ENCODE measurements at places on chromosomes 2 and 18.

DNA sequence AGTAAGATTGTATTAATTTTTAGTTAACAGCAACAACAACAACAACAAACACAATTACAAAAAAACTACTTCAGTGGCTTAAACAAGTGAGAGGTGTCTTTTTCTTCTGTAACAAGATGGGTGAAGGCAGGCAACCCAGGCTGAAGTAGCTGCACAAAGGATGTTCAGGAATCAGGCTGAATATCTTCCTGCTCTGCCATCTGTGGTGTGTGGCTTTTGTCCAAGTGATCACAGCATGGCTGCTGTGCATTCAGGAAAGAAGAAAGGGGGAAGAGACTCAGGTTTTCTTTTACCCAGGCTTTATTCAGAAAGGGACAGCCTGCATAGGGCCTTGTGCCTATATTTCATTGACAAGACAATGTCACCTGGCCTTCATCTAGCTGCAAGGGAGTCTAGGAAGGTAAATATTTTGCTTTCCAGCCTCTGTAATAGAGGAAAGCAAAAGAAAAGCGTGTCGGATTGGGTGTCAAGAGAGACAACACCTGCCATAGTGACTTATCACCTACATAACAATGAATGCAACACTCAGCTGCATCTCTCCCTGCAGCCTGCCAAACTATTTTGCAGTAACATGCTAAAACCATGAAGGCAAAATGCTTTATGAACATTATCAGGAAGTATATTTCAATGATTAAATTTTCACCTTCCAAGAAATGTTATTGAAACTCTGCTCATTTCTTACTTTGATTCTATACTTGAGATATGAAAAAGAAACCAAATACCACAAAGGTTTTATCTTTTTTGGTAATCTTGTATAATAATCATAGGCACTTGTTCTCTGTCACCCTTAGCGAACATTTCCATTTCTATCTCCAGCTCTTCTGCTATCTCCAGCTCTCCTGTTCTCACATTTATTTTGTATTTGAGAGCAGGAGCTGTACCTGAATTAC is 14.6 kb downstream of the G6PC2 start:
- no peak for DNase-seq

DNA sequence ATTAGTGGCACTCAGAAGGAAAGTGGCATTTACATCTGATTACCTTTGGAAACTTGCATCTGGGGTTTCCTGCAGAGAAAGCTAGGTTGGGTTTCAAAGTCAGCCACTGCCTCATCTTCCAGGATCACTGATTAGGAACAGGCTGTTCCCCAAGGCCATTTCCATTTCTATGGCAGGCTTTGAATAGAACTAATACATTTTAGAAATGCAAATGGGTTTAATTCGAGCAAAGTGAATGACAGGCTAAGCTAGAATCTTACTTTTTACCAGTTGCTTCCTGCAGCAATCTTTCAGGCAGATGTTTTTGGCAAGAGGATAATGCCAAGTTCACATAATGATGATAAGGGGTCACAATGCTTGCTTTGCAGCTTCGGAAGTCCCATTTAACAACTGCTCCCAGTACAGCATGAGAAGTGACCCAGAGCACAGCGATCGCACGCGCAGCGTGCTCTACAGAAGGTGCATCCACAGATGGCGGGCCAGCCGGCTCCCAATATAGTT is 336.7 kb downstream of the LPIN1 start:
- no peak for DNase-seq

- DNase-seq, result no peak
Measured at GRCh38 chr2:1814061-1814460, 69.7 kb upstream of the PXDN start.

DNA sequence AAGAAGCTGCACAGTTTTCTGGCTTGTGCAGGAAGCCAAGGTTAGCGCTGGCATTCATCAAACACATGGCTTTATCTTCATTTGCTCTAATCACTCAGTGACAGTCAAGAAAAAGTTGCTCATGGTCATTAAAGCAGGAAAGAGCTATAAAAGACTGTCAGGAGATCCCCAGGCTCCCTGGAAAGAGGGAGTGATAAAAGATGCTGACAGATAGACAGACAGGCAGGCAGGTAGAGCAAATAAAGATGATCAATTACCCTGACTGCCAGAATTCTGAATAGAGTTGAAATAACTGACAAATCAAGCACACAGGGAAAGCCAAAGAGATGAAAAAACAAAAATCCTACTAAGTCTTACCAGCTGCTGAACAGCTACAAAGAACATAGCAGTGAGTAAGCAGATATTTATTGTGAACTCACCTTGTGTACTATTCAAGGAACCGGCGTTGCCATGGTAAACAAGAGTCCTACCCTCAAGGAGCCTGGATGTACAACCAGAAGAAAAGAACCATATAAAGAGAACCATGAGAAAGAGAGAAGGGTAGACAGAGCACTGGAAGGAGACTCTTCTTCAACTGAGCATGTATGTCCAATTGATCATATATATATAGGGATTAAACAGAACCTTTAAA is 68.0 kb downstream of the RNF152 start:
- DNase-seq, result peak; percentile 11

DNA sequence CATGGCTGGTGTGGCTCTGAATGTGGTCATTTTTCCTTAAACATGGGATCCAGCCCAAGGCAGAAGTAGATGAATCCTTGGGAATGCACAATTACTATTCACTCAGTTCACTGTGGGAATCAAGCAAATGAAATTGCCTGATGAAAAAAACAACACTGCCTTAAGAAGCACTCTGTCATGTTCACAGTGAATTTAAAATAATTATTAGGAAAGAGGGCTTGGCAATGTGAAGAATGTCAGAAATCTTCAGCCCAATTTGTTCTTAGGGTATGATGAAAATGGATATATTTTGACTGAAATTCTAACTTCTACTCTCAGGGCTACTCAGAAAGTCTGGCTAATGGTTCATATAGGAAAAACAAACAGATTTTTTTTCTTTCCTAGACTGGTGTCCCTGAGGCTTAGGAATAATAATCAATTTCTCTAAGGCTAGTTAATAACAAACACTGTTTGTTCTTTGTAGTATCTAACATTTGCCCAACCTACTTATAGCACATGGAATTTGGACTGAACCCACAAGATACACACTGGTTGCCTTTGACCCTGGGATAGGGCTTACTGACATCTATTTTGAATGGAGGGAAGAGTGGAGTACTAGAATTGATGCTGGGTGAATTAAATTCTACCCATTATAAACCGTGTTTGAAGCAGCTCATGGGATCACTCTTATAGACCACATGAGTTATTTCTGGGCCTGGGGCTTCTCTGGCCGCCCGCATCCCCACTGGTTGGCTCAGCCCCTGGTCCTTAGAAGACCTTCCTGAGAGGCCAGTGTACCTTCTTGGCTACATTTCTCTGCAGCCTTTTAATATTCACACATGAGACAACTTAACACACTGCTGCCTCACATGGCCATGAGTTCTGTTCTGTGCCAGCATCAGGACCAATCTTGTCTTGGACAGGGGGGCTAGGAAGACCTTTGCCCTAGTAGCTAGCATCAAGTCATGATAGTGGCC is 8.3 kb upstream of the MRPL33 start:
- DNase-seq, result no peak

- peak; percentile 13 for DNase-seq
Measured at GRCh38 chr2:142175813-142176338, 45.1 kb upstream of the LRP1B start.

GRCh38 chr2:181862583-181863281 is 28.8 kb upstream of the ITPRID2 start:
- no peak for DNase-seq

- DNase-seq, result peak; percentile 25
Measured at GRCh38 chr2:158600155-158600802, 143.5 kb downstream of the PKP4 start.

DNA sequence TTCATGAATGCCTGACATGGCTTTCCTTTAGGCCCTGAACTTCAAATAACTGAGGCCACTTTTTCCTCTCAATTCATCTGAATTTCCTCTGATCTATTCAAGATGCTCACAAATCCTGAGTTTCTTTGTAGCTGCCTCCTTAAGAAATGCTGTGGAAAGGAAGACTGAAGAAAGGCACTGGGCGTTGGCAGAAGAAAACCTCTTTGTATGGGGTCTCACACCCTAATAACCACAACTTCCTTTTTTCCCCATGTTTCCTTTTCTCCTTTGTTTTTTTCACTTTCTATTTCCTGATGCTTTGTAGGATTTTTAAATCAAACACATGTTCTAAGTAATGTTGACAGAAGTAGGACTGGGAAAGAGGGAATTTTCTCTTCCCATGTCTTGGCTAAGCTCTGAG is 447.4 kb downstream of the CMPK2 start:
- DNase-seq, result no peak

DNA sequence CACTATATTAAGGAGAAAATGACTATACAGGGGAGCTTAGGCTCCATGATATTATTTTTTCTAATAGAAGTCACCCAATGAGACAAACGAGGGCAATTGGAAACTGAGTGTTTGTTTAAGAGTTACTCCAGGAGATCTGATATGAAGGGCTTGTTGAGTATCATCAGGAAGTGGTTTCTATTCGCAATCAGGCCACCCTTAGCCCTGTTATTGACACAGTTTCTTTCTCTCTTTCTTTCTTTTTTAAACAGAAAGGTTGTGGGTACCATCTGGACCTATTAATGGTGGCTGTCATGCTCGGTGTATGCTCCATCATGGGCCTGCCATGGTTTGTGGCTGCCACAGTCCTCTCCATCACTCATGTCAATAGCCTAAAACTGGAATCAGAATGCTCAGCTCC is 117.3 kb downstream of the DPP4 start:
- no peak for DNase-seq

DNA sequence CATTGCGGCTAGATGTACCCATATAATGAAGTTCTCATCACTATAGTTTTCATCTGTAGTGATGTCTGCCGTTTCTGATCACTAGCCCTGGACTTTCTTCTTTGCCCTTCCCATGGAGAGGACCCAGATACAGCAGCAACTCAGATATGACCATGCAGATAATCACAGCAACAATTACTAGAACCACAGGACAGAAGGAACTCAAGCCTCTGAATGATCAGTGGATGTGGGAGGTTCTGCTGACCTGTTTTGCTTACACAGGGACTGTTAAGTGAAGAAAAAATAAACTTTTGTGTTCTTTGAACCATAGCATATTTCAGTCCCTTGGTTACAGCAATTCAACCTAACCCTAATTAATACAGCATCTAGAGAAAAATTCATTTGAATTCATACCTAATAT is 62.7 kb downstream of the ACVR1 start:
- DNase-seq, result no peak

DNA sequence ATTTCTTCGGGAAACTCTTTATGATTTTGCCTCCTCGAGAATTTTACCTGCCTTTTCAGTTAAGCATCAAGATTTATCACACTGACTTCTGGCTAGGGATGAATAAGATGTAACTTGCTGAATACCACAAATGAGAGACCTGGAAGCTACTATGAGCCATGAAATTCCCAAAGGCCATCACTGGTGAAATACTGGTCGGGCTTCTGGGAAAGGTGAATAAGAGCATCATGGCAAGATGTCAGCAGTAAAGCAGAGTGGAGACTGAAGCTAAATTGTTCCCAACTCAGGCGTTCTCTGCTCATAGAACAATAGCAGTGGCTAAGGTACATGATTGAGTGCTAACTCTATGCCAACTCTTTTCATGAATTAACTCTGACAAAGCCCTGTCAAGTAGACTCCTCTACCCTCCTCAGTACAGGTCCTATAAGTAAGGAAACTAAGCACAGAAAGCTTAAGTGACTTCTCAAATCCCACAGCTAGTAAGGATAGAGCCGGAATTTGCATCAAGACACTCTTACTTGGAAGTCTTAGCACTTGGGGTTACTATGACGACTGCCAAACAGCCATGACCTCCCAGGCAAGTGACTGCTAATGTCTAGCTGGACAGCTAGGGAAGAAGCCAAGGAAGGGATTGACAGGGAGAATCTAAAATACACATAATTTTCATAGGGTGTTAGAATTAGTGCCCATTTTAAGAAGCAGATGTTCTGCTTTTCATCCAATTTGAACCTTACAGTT is 22.7 kb upstream of the DSC3 start:
- DNase-seq, result no peak

DNA sequence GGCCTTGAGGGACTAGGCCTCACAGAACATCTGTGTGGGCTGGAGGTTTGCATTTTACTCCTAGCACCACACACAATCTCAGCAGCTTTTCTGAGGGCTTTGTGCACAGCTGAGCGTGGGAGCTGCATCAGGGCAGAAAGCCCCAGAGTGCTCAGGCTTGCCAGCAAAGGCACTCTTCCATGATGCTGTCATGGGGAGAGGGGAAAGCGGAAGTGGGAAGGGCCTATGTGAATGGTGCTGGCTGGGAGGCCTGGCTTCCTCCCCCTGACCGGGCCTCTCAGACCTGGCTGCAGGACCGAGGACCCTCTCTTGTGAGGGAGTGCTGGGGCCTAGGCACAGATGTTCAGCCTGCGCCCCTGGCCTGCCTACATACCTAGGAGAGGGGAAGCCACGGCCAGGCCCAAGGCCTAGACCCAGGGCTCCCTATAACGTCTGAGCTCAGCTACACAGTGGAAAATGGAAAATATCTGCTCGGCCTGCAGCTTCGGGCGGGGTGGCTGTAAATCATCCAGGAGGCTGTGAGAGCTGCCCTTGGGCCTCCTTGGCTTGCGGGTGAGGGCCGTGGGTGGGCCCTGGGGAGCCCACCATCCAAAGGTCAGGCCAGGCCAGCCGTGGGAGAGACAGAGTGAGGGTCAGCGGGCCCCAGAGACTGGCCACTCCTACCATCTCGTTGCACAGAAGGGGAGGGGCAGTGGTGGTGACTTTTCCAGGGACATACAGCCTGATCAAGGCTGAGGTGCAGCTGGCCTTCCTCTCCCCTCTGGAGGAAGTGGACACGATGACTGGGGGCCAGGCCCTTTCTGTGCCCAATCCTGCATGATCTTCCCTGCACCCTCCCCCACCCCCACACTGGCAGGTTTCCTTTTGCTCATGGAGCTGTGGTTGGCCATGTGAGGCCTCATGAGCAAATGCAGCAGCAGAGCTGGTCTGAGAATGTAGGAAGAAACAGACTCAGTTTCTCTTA is 22.8 kb downstream of the GLI2 start:
- peak; percentile 79 for DNase-seq

GRCh38 chr2:235605312-235606003 is 111.6 kb downstream of the AGAP1 start:
- DNase-seq, result peak; percentile 83

GRCh38 chr2:134982603-134983002 is 64.0 kb downstream of the CCNT2 start:
- DNase-seq, result no peak

GRCh38 chr18:52216109-52216508 is 123.9 kb upstream of the DCC start:
- DNase-seq, result no peak

GRCh38 chr2:52639692-52640091 is 1127.9 kb upstream of the CHAC2 start:
- DNase-seq, result no peak

DNA sequence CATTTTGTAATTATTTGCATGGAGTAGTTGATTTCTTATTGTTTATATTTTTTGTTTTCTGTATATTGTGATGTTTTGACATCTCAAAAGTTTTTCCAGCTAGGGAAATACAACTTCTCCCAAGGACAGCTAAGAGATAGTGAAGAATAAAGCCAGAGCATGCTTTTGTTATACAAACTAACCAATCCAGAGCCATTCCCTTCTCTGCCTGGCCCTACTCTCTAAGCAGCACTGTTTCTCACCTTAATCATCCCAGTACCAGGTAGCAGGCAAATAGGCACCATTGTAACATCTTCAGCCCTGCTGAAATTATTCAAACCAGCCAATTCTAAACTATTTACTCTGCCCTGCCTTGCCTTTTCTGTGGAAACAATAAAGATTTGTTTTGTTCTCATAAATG is 1063.4 kb upstream of the CHAC2 start:
- DNase-seq, result no peak
